Lung microvascular endothelial cell (primary cell): ENCODE measurements at places on chromosomes 1 and 21. TPM values are rescaled to one million over a fixed set of nuclear protein-coding genes. Genes with fewer than 3 reads are reported as not detected.

GRCh38 chr1:149914545-149914944 is 3.1 kb downstream of the SV2A start:
- DNase-seq: no peak

- no peak for DNase-seq
These were observed 96.0 kb upstream of the SYT6 start for GRCh38 chr1:114249691-114250090.

Gene PLA2G2C
- not detected in 2 replicates for total RNA-seq

Gene UBASH3A
- not detected in 2 replicates for total RNA-seq

DNA sequence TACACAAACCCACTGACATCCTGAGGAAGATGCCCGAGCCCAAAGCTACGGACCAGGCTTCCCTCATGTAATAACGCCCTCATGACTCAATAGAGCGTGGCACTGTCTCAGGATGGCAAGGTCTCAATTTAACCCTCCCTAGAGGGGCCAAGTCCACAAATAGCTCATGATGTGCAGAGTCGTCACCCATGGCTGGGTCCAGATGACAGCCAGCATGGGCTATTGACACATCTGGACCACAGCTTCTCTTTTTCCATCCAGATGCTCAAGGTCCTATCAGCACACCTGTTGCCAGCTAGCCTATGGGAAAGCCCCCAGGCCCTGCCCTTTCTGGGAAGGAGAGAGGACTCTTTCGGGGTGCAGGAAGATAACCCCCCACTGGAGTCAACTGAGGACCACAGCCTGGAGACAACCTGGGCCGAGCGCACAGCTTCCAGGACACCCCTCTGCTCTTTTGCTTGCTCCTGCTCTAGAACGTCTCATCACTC is 2.8 kb downstream of the LAPTM5 start:
- DNase-seq: no peak
